ENCODE measurements at places on chromosomes 5 and 9.

DNA sequence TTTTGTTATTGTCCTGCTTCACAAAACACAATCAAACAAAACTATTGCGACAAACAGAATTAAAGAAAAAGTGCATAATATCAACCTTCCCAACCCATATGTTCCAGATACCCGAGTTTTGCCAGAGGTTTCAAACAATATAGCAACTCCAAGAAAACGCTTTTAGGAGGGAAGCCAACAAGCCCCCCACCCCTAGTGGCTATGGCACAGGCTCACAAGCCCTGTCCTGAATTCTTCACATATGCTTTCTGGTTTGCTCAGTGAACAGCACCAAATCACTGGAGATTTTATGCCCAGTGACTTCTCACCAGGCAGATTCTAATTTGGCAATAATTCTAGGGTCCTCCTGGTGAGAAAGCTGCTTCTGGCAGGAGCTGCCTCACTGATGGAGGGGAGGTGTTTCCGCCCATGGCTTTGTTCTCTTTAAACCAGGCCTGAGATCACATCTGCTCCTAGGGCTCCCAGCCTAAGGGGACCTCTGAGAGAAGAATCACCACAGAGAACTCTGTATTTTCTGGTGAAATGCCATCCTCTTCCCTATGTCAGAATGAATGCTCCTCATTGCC, 1982.4 kb downstream of the EFNA5 start:
- DNase-seq: no peak

DNA sequence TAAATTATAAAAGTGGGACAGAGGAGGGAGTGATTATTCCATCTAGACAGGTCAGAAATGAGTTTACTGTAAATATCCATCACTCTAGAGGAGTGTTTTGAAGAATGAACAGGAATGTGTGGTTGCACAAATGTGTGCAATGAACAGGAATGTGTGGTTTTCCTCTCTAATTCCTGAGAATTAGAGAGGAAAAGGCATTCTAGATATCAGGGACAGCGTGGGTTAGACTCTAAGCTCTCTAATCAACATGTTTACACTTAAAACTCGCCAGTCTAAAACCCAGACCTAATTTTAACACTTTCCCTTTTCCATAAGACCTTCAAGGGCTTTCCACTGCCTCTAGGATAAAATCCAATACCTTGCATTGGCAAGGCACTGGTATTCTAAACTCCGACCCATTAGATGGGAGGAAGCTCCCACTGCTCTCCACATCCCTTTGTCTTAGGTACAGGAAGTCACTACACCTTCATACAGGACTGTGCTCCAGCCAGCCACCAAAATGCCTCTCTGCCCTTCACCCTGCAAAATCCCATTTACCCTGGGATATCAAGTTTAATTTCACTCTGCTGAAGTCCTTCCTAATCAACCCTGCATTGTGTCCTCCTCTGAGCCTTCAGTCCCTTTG, 67.9 kb downstream of the NFIB start:
- DNase-seq: no peak

DNA sequence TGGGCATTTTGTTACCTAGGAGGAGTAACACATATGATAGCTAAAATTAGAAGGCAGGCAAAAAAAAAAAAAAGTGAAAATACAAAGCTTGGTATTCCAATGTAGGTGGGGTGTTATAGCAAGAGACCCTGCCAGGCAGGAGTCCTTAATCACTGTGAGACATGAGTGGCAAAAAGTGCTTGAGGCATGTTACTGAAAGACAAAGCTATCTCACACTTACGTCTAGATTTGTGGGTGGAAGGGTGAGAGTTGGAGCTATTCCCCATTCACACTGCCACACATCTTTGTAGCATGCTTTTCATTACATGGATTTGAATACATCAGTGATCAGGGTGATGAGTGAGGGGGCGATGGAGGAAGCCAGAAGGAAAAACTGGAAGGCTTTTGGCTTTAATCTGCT, 2.6 kb upstream of the PLPPR1 start:
- DNase-seq: no peak

DNA sequence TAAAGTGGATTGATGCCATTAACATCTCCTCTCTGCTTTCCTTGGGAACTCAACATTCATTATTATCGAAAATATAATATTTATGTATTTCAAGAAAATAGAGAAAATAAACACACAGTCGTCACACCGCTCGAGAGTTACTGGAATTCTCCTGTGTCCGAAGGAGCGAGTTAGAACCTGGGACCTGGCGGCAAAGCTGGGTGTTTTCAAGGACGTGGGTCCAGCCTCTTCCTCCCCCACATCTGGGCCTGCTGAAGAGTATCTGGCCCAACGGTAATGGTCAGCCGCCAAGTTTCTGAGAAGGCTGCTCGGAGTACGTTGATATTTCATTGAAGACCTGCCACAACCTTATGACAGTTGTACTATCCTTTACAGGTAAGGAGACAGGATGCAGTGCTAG, 47.9 kb downstream of the IRX2 start:
- DNase-seq: no peak

DNA sequence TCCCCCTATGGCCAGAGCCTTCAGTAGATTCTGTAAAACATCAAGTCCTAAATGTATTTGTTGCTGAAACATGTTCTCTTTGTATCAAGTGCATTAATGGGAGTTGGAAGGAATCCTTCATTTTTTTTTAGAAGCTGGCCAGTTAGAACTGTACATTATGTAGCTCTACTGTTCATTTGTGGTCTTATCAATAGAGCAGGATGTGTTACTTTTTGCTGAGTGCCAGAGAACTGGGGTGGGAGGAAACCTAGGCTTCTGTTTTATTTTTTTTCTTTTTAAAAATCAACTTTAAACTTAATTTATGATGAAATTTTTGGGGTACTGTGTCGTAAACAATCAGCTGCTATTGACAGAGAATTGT, 5.1 kb downstream of the PIP5K1B start:
- no peak for DNase-seq

- DNase-seq: no peak
These were observed 329.0 kb upstream of the PANK3 start for GRCh38 chr5:168908207-168908606.

DNA sequence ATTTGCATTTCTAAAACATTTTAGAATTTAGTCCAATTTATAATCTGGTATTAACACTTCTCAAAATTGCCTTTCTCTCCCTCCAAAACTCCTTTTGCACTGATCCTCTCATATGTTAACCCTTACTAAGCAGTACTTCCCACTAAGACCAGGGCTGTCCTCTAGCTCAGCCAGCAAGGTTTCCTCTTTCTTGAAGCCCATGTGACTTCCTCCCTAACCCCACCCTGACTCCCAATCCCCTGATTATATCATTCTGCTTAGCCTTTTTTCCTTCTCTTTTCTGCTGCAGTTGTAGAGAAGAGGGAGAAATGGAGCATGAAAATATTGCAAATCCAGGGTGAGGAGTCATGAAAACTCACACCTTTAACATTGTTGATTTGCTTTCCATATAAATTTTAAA, 241.7 kb downstream of the MCTP1 start:
- no peak for DNase-seq

- no peak for DNase-seq
These were observed 69.0 kb upstream of the SNX2 start for GRCh38 chr5:122705851-122706250.

DNA sequence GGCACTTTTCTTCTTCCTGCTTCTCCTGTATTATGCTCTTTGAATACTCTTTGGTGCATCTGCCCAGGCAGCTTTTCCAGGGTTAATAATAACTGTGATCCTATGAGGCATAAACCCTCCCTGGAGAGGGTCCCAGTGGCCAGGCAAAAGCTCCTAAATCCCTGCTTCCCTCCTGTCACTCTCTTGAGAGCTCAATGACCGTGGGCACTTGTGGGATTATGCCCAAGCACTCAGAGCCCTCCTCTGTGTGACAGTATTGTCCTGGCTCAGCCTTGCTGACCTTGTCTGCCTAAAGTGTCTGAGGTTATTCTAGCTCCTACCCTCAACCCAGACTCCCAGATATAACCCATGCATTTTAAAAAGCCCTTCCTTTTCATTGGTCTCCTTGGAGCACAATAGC, 51.9 kb downstream of the GALNT10 start:
- no peak for DNase-seq

DNA sequence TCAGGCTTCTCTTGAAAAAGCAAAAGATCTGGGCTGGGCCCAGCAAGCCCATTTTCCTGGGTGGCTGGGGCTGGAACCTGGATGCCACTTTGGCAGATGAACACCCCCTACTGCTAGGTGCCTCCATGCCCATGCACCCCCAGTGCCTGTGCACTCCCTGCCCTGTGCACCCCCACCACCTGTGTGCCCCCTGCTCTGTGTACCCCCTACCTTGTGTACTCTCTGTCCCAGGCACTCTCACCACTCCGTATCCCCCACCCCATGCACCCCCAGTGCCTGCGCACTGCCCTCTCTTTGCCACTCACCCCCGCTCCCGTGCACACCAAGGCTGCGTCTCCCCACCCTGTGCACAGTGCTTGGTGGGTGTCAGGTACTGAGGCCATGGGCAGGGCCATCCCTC, 14.2 kb downstream of the UNC5A start:
- DNase-seq: no peak

GRCh38 chr9:125763394-125763801, 16.2 kb downstream of the PBX3 start:
- no peak for DNase-seq

DNA sequence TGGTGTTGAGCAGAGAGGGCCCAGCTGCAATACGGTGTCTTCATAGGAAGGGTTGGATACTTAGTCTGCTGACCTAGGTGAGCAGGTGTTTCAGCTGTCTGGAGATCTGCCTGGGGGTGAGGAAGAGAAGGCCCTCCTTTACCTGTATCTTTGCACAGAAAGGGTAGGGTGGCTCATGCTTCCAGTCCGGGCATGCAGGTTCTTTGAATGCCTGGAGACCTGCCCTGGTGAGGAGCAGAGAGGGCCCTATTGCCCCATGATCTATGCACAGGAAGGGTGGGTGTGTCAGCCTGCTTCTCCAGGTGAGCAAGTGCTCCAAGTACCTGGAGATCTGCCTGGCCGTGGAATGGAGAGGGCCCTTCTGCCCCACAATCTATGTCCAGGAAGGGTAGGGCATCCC, 63.0 kb downstream of the FER start:
- no peak for DNase-seq

DNA sequence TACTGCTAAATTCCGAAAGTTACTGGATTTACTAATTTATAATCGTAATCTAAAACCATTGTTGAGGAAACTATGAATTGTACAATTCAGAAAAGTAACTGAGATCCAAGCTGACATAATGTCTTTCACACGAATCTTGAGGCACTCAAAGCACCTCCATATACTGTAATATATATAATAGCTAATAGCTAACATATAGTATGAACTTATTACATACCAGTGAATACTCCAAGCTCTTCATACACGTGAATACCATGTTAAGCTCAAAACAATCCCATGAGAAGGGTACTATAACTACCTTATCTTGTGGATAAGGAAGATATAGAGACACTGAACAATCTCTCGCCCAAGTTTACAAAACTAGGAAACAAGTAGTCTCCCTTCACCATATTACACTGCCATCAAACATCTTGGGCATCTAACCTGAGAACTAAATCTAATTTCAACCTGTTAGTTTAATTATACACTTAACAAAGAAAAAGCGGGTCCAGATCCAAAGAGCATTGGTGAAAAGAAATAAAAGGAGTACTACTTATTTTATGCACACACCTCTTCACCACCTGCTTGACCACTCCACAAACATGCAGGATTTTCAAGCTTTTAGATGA, 1.0 kb downstream of the NUDCD2 start:
- no peak for DNase-seq

- no peak for DNase-seq
These were observed 118.1 kb downstream of the WNK2 start for GRCh38 chr9:93301911-93302541.

DNA sequence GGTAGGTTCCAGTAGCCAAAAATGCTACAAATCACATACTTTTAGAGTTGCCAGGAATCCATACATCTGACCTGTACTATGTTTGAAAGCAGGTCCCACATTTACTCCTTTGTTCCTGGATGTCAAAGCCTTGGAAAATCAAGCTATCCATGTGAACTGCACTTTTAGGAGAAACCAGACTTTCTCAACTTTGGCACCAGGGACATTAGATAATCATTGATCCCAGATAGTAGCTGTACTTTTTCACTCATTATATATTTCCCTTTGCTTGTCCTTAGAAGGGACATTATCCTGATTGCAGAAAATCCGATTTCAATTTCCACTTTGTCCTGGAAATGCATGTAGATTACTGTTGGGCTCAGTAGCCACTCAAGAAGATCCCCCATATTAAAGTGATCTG, 44.1 kb upstream of the SLC28A3 start:
- no peak for DNase-seq

DNA sequence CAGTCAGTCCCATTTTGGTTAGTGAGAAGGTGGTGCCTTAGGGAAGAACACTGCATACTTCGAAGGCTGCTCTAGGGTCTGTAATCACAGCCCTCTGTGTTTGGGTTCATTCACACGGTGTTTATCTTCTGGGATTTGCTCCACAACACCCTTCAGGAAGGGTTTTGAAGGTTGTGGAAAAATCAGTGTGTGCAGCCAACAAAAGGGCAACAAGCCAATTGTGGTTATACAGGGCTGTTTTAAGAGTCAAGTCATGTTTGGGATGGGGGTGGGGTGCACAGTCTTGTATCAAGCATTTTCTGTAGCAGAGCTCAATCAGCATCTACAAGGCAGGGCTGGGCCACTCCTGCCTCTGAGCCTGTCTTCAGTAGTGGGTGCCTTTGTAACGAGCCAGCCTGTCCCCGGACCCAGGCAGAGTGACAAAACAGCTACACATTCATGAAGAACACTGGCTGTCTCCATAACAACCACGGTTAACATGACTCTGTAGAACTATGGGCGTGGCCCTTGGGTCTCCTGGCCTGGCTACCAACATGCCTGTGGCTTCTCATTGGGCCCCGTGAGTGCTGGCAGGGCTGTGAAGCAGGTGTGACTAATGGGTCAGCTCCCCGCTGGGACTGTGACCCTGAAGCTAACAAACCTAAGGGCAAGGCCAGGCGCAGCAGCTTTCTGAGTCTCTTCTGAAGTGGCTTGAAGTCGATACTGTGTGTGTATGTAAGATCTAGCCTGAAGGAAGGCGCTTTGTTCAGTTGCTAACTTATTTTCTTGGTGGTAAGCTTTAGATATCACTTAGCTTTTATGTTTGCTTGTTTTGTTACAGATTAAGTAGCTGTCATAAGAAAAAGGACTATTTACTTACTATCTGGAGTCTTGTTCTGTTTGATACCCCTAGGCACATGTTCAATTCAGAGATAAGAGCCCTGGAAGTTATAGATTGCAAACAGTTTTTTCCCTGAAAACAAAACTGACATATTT, 27.9 kb upstream of the GOLM1 start:
- DNase-seq: no peak

GRCh38 chr5:63931836-63932235, 30.4 kb downstream of the HTR1A start:
- no peak for DNase-seq

GRCh38 chr9:95103281-95103771, 214.2 kb downstream of the FANCC start:
- DNase-seq: no peak

DNA sequence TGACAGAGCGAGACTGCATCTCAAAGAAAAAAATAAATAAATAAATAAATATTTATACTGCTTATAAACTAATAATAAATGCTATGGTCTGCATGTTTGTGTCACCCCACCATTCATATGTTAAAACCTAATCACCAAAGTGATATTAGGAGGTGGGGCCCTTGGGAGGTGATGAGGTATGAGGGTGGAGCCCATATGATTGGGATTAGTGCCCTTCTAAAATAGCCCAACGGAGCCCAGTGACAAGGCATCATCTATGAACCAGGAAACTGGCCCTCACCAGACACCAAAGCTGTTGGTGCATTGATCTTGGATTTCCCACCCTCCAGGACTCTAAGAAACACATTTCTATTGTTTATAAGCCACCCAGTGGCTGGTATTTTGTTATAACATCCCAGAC, 5.1 kb downstream of the FXN start:
- DNase-seq: no peak

All from CD4-positive, alpha-beta memory T cell (primary cell).